ENCODE measurements at places on chromosomes 6 and 20. TPM values are rescaled to one million over a fixed set of nuclear protein-coding genes. Genes with fewer than 3 reads are reported as not detected.

GRCh38 chr6:127618729-127619128, 41.8 kb downstream of the C6orf58 start:
- no peak for DNase-seq

GRCh38 chr6:170043881-170044790, 246.7 kb downstream of the DLL1 start:
- no peak for DNase-seq

GRCh38 chr6:44024574-44025219, 102.6 kb downstream of the MRPL14 start:
- DNase-seq, result peak; percentile 31

DNA sequence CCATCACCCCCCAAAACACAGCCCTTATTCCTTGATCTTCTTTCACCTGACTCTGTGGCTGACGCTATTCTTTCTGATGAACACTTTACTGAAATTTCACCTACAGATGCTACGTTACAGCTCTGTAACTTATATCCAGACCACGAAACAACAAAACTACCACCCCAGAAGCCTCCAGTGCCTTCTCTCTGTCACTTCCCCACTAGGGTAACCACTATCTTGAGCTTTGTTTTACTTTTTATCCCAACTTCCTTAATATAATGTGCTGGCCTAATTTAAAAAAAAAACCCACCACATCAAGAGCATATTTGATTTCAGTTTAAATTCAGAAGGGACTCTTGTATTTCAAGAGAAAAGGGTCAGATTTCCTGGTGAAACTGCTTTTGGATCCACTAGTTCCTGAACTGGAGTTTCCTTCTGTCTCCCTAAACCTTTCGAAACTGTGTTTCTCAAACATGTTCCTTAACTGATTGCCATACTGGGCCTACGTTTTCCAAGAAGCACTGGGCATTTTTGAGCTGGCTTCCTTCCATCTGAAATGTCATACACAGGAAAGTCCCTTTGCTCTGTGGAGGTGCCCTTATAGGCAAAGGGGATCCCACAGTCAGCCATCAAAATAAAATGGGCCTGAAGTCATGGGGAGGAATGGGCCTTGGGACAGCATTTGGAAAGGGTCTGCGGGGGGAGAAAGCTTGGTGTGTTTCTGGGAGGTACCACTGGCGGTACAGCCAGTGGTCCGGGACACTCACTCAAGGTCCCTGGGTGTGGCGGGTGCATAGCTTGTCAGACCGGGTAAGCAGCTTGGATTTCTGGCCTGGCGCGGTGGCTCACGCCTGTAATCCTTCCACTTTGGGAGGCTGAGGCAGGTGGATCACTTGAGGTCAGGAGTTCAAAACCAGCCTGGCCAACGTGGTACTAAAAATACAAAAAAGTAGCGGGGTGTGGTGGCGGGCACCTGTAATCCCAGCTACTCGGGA, 25.8 kb upstream of the RTF2 start:
- no peak for DNase-seq

GRCh38 chr6:87661503-87661902, 40.5 kb downstream of the AKIRIN2 start:
- DNase-seq, result no peak

DNA sequence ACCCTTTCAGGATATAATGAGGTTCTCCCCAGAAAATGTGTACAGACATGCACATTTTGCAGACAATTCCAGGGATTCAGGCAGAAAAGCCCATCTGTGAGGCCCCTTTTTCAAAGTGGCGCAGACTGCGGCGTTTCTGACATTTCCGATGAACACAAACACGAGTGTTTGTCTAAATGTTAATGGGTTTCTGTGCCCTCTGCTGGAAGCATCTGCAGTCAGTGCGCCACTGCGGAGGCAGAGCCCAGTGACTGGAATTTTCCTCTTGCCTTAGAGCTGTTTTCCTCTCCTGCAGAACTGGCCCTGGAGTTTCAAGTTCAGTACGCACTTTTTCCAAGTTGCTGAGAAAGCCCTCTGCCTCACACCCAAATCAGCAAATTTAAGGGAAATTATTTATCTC, 15.3 kb downstream of the ANKRD60 start:
- no peak for DNase-seq

The RCAN2 gene
- total RNA-seq, result 15.3 TPM

The ETV7 gene
- total RNA-seq, result 13.0 TPM

The TP53TG5 gene
- total RNA-seq, result not detected
